ENCODE measurements at places on chromosomes 2 and 18.

DNA sequence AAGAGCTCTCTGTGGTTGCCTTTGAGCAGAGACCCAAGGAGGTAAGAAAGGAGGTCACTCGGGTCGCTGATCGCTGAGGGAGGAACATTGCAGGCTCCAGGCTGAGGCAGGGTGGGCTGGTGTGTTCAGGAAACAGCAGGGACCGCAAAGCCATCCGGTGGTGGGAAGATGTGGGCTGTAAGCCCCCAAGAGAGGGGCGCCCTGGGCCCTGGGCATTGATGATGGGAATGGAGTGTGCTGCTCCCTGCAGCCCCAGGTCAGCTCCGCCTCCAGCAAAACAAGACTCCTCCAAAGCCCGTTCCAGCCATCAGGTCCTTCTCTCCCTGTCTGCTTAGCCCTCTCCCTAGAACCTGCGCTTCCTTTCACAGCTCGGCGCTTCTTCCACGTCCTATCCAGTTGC is 229.7 kb downstream of the KLHL29 start:
- DNase-seq: no peak

DNA sequence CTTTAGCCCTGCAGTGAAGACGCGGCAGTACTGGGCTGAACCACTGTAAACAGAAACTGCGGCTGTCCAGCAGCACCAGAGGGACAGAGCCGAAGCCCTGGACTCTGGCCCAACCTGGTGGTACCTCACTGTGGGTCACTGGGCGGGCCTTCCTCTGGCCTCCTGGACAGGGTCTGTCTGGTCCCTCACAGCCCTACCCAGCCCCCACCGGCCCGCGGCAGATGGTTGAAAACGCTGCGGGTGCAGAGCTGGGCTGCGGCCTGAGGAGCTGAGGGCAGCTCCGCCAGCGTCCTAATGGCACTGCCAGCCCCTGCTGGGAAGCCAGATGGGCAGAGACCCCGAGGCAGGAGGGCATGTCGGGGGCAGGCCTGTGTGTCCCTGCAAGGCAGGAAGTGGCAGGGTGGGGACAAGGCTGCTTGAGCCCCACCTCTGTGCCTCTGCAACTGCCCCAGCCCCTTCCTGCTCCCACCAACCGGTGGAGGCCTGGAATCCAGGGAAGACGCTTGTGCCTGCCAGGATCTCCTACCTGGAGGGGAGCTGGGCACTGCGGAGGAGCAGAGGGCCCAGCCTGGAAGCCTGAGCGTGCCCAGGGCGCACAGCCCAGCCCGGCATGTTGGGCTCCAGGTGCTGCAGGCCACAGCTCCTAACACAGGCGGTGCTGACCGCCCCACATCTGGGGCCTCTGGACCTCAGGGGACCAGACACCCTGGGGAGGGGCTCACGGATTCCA is 36.3 kb downstream of the HS6ST1 start:
- DNase-seq: no peak

GRCh38 chr2:38947241-38948239 is 57.9 kb downstream of the ARHGEF33 start:
- peak; percentile 47 for DNase-seq

GRCh38 chr2:215612786-215613185 is 176.9 kb upstream of the FN1 start:
- no peak for DNase-seq

GRCh38 chr2:120109186-120110061 is 96.5 kb downstream of the EPB41L5 start:
- no peak for DNase-seq

DNA sequence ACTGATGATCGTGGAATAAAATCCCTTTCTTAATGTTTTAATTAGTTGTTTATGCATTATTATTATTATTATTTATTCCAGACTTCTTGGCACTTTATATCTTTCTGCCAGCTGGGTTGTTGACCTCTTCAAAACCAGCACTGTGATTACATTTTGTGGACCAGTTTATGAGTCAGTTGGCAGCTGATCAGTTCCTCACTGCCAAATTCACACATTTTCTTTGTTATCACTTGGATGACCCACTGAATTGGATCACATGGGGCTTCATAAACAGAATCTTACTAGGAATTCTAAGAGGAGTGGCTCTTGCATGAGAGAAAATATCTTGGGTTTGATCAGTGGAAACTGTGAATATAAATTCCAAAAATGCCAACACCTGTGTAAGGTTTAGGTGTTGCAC is 321.8 kb upstream of the SPRED2 start:
- no peak for DNase-seq

GRCh38 chr2:222835143-222835822 is 25.6 kb upstream of the ACSL3 start:
- no peak for DNase-seq

DNA sequence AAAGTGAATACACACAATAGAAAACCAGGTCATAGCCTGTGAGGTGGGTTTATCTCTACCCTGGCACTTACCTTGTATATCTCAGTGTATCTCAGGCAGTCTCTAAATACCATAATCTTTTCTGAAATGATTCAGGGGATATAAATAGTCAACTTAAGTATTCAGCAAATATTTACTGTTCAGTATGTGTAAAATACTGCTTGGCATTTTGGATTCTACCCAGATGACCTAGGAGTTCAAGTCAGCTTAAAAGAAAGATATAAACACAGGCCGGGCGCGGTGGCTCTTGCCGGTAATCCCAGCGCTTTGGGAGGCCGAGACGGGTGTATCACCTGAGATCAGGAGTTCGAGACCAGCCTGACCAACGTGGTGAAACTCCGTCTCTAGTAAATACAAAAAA is 23.8 kb downstream of the GRHL1 start:
- DNase-seq: no peak

DNA sequence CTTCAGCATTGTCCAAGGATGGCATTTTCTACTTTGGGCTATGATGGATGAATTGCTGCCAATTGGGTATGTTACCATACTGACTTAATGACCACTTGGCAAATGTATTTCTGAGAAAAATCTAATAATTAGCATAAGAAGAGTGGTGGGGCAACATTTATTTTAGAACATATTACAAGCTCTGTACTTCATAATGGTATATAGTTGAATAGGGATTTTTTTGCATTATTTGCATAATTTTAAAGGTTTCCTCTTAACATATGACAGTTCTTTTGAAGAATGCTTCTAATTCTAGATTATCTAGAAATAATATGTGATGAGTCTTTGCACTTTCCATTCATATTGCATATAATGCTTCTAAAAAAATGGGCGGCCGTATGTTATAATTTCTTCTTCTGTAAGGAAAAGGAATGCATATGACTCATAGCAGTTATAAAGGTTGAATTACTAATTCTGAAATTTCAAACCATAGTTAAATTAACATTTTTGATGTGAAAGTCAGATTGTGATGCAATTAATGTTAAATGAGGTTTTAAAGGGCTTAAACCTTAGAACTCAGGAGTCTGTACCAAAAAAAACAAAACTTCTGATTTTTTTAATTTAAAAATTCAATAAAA is 1652.3 kb upstream of the SLC39A10 start:
- no peak for DNase-seq

DNA sequence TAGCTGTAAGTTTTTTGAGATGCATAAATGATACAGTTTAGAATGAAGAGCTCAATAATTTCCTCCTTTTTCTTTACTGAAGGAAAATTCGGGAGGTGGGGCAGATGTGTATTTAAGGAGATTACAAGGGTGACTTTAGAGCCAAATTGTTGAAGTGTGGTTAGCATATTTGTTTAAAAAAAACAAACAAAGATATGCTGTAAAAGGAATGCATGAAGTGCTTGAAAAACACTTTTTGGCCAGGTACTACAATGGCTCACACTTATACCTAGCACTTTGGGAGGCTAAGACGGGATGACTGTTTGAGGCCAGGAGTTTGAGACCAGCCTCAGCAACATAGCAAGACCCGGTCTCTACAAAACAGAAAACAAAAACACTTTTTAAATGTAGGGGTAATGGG is 38.4 kb downstream of the CD302 start:
- DNase-seq: no peak

DNA sequence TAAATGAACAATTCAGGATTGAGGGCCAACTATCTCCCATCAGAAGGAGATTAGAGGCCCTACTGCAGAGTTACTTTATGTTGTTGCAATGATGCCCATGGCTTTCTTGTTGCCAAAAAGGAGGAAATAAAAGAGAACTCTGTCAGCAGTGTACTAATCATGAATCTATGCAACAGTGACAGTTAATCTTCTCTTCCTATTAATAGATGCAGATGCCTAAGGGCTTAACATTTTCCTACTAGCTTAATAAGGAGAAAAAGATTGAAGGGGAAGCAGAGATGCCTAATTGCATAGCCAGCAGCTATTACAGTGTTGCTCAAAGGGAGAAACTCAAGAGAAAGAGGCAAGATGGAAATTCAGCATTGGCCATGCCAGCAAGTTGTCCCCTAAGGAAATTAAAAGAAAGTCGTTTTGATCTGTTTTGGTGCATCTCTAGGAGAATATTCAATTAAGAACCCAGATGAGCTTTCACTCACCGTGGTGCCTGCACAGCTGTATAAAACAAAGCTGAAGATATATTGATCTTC is 107.1 kb upstream of the KCNJ3 start:
- no peak for DNase-seq

- no peak for DNase-seq
Measured at GRCh38 chr2:240205348-240205747, 64.9 kb upstream of the OTOS start.

DNA sequence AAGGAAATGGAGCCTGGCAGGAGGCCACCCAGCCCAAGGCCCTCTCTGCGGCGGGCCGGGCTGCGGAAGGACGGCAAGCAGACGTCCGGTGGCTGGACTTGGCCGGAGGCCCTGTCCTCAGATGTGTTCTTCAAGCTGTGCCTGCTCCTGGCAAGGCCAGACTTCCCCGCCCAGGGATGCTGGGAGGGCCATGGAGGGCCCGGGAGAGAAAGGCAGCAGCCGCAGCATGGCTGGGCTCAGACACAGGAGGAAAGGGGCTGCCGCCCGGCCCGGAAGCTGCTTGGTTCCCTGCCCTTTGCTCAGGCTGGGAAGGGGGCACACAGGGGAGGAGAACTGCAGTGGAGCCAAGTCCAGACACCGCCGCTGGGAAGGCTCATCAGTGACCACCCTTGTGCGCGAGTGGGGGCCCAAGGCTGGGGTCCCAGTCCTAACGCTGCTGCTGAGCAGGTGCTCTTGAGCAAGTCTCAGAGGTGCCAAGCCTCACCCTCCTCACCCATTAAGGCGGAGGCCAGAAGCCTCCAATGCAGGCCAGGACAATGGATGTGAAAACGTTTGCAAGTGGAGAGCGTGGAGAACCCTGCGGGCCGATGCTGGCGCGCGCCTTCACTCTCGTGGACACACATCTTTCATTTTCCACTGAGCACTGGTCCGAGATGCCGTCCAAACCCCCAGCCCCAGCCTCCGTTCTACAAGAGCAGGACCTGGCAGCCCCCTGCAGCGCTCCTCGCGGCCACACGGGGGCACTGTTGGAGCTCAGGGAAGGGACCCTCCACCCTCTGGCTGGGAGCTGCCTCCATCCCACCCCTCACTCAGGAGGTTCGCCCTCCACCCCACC is 7.9 kb downstream of the CROCC2 start:
- peak; percentile 54 for DNase-seq

DNA sequence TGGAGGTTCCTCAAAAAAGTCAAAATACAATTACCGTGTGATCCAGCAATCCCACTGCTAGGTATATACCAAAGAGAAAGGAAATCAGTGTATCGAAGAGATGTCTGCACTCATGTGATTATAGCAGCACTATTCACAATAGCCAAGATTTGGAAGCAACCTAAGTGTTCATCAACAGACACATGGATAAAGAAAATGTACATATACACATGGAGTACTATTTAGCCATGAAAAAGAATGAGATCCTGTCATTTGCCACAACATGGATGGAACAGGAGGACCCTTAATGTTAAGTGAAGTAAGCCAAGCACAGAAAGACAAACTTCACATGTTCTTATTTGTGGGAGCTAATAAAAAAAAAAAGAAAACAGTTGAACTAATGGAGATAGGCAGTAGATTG is 78.7 kb downstream of the DGKD start:
- DNase-seq: no peak

- no peak for DNase-seq
Measured at GRCh38 chr2:162232027-162232426, 11.2 kb downstream of the FAP start.

DNA sequence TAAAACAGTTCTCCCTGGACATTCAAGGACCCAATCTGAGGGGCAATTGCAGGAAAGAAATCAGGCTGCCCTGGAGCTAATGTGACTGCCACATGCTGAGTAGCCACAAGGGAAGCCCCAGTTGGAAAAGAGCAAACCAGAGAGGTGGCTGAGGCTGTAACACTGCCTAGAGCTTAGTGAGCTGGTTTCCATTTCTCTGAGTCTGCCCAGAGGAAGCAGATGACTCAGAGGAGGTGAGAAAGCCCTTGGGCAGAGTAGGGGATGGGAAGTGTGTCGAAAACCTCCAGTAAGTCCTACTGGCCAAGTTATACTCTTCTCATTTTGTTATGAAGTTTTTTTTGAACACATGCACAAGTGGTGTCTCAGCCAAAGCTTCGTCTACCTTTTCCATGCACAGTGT is 753.0 kb downstream of the CNTNAP5 start:
- no peak for DNase-seq

DNA sequence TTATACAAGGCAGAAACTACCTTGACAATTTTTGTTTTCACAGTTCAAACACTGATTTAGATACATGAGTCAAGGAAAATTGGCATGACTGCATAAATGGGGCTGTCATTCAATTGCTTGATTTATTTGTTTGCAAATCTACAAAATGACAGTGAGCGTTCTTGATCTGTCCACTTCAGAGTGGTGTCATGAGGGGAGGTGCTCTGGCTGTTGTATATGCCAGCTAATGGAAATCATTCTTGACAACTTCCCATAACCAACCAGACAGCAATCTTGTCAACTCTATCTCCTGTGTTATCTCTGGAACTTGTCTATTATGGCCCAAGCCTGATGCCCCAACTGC is 120.6 kb upstream of the UGP2 start:
- no peak for DNase-seq

GRCh38 chr2:173690349-173690748 is 274.8 kb downstream of the SP3 start:
- no peak for DNase-seq

DNA sequence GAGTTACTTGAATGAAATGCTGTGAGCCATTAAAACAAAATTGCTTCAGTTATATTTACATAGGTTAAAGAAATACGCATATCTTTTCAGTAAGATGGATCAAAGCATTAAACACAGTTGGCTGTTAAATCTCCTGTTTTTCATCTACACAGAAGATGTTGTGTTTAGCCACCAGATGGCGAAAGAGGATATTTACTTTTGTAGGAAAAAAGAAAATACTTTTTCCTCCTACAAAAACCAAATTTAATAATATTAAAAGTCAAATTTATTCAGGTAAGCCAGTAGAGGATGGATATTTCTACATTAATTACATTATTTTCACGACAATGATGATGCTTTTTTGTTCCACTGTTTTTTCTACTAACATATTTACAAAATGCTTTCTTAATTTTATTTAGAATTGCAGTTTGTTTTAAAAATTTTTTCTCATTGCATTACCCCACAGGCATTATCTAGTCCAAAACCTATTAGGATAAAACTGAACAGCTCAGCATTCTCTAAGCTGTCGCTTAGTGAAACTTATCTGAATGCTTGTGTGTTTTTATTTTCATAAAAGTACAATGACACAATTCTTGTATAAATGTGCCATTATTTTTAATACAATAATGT is 173.7 kb downstream of the ASXL3 start:
- DNase-seq: no peak
